Kidney epithelial cell (primary cell): ENCODE measurements at places on chromosomes 16 and 17. TPM values are rescaled to one million over a fixed set of nuclear protein-coding genes. Genes with fewer than 3 reads are reported as not detected.

Gene TP53TG3F
- not detected in 2 replicates for total RNA-seq

GRCh38 chr17:77875881-77876509, 82.5 kb upstream of the TNRC6C start:
- DNase-seq, result no peak

Gene NBR1
- total RNA-seq, result 60.5 and 64.1 TPM in 2 replicates

Gene CTRB1
- total RNA-seq, result not detected in 2 replicates

Gene KRTAP2-1
- not detected in 2 replicates for total RNA-seq

DNA sequence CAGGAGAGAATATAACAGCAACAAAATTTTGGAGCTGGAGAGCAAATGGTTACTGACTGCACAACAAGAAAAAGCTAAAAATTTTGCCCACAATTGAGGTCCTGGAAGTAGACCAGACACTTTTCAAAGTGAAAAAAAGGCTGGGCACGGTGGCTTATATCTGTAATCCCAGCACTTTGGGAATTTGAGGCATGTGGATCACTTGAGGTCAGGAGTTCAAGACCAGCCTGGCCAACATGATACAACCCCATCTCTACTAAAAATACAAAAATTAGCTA, 22.9 kb downstream of the TUBD1 start:
- no peak for DNase-seq

- no peak for DNase-seq
Observed at GRCh38 chr16:25411396-25412081, 153.9 kb upstream of the ZKSCAN2 start.

Gene PIMREG
- 6.8 and 10.4 TPM in 2 replicates for total RNA-seq

- no peak for DNase-seq
Observed at GRCh38 chr17:417691-418420, 65.2 kb upstream of the RPH3AL start.

GRCh38 chr17:45120558-45120957, 11.8 kb downstream of the PLCD3 start:
- DNase-seq, result no peak

- DNase-seq, result no peak
Observed at GRCh38 chr17:40094874-40095273, 5.5 kb downstream of the NR1D1 start.

- no peak for DNase-seq
Observed at GRCh38 chr17:20206068-20206467, 196.9 kb downstream of the SPECC1 start.

Gene CEP295NL
- total RNA-seq, result 0.63 and 1.8 TPM in 2 replicates

- DNase-seq, result no peak
Observed at GRCh38 chr17:36722121-36722902, 120.9 kb downstream of the MRM1 start.

Gene IGF2BP1
- total RNA-seq, result 10.2 and 10.4 TPM in 2 replicates
